Mucosa of descending colon (tissue), 3 donors: ENCODE measurements at places on chromosomes 3 and 15. TPM values are rescaled to one million over a fixed set of nuclear protein-coding genes. Genes with fewer than 3 reads are reported as not detected.

DNA sequence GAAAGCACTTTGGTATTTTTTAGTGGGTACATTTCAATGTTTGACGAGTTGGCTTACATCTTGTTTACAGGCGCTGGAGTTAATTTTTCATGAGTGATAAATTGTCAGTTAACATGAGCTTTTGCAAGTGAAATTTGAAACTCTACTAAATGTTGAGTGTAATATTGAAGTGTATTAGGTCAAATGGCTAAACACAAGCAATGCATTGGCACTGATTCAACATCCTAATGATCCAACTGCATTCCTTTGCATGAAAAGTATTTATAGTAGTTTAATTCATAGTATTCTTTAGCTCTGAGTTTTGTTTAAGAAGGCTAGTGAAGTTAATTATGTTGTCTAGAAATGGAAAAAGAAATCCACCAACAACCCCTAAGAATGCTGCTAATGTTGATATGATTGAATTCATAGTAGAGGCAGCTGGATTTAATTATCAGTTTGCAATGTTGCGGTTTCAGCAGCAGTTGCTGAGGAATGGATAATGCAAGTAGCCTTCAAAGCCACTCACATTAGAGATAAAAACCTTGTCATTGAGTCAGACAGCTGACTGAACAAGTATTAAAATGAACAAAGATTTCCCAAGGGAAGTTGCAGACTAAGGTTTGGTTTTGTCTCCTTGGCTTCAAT, 245.6 kb upstream of the GOLIM4 start:
- DNase-seq, result no peak

- DNase-seq, result no peak
Measured at GRCh38 chr3:158748237-158748828, 16.1 kb upstream of the RARRES1 start.

DNA sequence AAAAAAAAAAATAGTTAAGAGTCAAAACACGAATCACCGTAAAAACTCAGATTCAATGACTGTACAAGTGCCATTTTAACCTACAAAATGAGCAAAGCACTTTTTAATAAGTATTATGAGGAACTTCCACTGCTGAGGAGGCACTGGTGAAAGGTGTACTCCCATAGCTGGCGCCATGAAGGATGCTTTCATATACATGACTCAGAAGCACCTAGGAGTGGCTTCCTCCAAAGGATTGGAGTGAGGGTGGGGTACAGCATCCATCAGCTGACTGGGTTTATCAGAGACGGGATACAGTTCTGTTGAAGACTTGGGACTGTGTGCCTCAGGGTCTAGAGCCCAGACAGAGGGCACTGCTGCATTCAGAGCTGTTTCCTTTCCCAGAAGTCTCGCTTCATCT, 60.9 kb upstream of the MEX3B start:
- no peak for DNase-seq

The TM4SF18 gene
- 2.2 TPM for total RNA-seq
